ENCODE measurements at places on chromosomes 5 and 9.

DNA sequence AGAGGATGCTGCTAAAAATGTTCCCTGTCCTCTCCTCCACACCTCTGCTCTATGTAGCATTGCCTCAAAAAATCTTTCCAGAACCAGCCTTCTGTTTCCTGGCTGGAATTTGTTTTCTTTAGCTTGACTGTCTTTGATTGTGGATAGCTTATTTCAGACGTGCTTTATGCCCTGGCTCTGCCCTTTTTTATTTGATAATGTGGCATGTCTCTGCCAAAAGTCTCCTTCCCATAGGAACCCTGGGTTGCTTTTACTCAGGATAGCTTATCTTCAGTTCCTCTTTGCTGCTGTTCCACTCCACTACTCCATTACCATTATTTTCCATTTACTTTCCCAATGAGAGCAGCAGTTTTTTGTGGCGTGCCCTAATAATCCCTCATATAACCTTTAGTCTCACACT lies 885 bp upstream of the TMEM252 start:
- no peak for DNase-seq

DNA sequence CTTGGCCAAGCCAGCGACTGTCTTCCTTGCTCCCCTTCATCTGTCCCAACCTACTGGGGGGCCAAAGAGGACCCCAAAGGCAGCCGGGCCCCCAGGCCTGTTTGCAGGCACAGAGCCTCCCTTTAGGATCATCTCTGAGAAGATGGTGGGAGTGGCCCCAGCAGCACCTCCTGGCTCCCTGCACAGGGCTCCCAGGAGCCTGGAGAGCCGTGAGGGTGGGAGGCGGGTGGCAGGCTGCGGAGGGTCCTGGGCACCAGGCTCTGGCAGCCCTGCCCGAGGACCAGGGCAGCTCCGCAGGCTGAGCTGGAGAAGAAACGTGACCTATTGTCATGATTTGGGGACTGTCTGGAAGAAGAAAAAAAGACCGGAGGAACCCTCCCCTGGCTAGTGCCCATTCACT lies 33.4 kb downstream of the ASS1 start:
- no peak for DNase-seq

GRCh38 chr5:61746831-61747575 lies 414.9 kb downstream of the ZSWIM6 start:
- no peak for DNase-seq

DNA sequence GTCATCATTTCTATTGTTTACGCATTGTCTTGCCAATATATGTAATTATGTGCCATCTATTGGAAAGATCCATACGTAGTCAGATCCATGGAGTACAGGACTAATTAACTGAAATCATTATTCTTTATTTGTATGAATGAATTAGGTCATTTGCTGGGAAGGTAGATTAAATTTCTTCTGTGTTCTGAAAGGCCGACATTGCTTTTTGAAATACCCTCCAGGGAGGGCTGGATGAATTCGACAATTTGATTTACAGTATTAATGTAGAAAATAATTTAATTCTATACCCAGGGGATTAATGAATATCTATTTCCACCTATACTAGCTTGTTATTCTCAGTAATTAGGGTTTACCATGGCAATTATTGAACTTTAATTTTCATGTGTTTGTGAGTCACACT lies 117.6 kb downstream of the CHSY3 start:
- DNase-seq, result no peak

GRCh38 chr5:172729588-172729987 lies 41.4 kb downstream of the DUSP1 start:
- no peak for DNase-seq

- no peak for DNase-seq
Measured at GRCh38 chr9:109816490-109816889, 36.5 kb downstream of the PALM2AKAP2 start.

DNA sequence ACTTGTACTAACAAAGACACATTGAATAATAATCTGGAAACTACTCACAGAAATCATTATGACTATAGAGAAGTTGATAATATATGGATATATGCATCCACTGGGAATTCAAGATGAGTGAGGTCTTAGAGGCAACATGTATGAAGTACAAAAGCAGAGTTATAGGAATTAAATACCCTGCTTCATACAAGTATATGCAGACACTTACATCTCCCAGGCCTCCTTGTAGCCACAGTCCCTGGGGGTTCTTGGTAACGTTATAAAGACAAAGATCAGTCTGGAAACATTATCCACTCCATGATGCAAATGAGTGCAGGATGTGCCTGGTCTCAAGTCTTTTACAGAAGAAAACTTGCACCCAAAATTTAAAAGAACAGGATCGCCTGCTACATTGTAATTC lies 92.4 kb upstream of the ANXA1 start:
- DNase-seq, result no peak
